GM03348 (cell line): ENCODE measurements at places on chromosomes 5 and 9.

DNA sequence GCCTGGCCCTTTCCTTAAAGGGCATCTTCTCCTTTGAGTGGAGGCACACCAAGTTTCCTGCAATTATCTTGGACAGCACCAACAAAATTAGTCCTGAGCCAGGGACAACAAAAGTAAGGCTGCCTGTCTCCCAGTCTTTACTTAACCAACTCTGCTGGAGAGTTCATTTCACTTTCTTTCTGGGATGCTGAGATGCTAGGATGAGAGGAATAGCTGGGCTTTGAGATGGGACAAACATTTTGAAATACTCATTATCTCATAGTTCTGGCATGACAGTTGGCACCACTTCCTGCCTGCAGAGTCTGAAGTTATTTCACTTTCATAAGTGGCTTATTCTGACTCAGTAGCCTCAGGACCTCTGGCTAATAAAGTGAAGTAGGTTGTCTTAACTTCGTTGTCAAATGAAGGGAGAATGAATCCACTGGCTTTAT is 157.0 kb downstream of the C9orf152 start:
- peak; percentile 77 for DNase-seq

DNA sequence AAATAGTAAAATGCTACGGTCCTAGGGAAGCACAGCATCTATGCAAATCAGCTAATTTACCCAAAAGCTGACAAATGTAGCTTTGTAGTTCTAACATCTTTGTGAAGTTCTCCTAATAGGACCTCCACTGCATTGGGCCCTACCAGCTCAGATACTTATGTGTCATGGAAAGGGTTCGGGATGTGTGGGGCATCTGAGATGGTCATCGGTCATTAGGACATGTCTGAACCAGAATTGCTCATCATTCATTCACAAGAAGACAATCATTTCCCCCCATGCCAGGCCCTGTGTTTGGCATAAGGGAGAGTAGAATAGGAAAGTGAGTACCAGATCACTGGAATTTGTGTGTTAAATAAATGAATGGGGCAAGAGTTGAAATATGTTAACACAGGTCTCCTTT is 35.7 kb downstream of the PWWP2A start:
- peak; percentile 48 for DNase-seq

- DNase-seq, result no peak
Observed at GRCh38 chr5:96143450-96143849, 181.8 kb upstream of the ELL2 start.

- DNase-seq, result no peak
Observed at GRCh38 chr5:125794922-125795321, 628.3 kb upstream of the GRAMD2B start.

DNA sequence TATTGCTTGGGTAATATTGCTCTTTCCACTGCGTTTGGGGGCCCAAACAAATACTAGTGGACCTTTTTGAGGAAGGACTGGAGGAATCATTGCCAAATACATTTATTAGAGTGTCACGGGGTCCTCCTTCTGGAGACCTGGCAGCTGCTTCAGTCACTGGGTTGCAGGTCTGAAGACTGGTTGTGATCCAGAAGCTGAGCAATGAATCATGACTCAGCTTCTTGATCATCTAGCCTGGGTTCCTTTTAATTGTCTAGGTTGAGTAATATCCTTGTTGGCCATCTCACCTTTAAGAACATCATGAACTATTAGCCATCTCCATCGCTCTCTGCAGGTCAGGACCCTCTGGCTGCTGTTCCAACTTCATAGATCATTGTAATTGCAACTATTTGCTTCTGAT is 15.4 kb upstream of the UBAP1 start:
- peak; percentile 24 for DNase-seq

DNA sequence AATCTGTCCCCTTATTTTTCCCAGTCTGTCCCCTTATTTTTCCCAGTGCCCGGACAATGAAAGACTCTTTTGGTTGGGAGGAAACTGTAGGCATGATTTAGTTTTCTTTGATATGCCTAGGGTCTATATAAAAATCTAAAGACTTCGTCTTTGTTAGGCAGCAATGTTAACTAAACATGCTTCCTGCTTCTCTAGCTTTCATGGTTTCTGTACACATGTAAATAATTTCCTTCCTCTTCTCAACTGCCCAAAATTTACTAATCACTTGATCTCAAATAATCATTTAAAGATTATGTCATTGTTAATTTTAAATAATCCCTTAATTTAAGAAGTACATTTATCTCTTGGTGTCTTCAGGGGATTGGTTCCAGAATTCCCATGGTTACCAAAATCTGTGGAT is 47.8 kb upstream of the RAPGEF6 start:
- DNase-seq, result no peak

DNA sequence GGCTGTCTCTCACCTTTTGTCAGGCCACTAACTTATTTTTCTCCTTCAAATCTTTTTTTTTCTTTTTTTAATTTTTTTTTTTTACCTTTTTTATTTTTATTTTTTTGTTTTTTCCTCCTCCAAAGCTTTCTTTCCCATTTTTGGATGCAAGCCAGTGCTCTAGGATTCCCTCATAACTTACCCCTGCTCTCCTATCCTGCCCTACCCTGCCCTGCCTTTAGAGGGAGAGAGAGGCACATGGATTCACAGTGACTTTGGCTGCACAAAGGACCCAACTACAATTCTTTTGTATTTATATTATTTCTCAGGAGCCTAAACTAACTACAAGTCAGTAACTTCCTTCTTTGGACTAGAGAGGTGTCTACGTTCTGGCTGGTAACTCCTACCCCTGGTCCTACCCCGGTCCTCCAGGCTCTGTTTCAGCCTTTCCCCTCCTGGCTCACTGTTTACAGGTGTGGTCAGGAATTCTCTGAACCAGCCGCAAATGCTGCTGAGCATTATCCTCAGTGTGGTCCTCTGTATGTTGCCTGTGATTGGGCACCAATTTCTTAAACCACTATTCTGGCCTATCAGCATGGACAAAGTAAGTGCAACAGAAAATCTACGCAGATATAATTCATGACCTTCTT is 8.4 kb upstream of the RUSC2 start:
- DNase-seq, result peak; percentile 77

GRCh38 chr9:115295734-115296133 is 177.8 kb upstream of the TNC start:
- DNase-seq, result no peak

- no peak for DNase-seq
Observed at GRCh38 chr5:124844371-124844920, 98.0 kb upstream of the ZNF608 start.

DNA sequence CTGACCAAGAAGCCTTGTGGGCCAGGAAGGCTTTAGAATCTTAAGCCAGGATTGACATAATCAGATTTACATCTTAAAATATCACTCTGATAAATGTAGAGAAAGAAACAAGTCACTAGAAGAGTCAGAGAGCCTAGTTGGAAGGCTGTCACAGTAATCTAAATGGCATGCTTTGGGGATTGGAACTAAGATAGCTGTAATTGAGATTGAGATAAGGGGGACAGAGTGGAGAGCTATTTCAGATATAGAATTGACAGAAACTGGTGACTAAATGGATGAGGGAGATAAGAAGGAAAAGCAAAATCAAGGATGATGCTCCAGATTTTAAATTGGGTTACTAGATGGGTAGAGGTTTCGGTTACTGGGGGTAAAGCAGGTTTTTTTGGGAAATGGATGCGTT is 100.5 kb downstream of the XRCC4 start:
- DNase-seq, result no peak
